ENCODE measurements at places on chromosomes 16 and 17.

- DNase-seq: no peak
These were observed 17.7 kb upstream of the C16orf95 start for GRCh38 chr16:87334651-87335624.

DNA sequence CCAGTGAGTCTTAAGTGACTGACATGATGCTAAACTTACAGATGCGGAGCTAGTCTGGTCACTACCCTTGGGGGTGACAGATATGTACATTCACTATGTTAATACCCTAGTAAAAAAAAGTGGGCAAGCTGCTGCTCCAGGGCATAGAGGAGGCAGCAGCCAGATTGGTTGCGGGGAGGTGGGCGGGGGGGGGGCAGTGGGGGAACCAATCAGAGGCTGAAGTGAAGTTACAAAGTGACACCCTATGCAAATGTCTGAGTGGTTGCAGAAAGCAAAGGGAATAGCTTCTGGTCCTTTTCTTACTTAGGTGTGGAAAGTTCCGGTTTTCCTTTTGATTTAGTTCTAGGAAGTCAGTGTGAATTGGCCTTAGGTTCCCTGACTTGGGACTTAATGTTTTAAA lies 12.1 kb downstream of the NDEL1 start:
- DNase-seq: no peak

GRCh38 chr16:73067671-73068540 lies 20.0 kb upstream of the ZFHX3 start:
- DNase-seq: no peak

GRCh38 chr17:49312722-49313121 lies 49.3 kb downstream of the ZNF652 start:
- no peak for DNase-seq

DNA sequence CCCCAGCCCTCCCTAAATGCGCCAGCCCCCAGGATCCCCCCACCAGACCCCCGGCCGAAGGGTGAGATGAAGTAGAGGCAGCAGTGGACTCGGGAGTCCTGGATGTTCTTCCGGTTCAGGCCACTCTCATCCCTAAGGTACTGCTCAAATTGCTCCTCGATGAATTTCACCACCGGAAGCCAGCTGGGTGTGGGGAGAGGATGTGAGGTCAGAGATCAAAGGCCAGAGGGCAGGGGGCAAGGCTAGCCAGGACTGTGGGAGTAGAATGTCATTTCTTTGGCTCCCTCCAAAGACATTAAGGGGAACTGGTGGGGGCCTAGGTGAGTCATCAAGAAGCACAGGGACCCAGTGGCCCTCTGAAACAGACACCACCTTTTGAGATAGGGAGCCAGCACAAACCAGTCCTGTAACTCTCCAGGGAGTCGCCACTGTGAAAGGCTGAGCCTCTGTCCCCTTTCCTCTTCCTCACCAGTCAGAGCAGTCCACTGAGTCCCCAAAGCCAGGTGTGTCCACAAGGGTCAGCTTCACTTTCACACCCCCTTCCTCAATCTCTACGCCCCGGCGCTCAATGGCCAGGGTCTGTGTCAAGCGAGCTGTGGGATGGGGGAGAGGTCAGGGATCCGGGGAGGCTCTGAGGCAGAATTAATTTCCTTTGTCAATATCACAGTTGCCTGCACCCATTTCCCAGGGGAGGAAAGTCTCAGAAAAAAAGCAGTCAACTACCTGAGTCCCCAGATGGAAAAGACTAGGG lies 895 bp downstream of the SEPTIN1 start:
- DNase-seq: no peak
